ENCODE measurements at places on chromosomes 4 and X.
A peak's percentile ranks its signal among the peaks of the same experiment; 100 is the strongest.

DNA sequence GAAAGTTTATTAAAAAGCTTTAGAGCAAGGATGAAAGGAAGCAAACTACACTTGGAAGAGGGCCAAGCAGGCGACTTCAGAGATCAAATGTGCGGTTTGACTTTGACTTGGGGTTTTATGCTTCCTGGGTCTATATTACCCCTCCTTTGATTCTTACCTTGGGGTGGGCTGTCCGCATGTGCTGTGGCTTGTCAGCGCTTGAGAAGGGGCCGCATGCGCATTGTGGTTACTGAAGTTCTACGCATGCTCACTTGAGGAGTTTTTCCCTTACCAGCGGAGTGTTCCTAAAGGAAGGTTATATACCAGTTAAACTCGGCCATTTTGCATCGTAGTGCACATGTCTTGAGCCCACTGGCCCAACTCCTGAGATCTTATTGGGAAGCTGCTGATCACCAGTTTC is 9.9 kb downstream of the ZNF157 start:
- peak; percentile 0 for DNase-seq

GRCh38 chr4:18051281-18051680 is 29.7 kb upstream of the LCORL start:
- no peak for DNase-seq

DNA sequence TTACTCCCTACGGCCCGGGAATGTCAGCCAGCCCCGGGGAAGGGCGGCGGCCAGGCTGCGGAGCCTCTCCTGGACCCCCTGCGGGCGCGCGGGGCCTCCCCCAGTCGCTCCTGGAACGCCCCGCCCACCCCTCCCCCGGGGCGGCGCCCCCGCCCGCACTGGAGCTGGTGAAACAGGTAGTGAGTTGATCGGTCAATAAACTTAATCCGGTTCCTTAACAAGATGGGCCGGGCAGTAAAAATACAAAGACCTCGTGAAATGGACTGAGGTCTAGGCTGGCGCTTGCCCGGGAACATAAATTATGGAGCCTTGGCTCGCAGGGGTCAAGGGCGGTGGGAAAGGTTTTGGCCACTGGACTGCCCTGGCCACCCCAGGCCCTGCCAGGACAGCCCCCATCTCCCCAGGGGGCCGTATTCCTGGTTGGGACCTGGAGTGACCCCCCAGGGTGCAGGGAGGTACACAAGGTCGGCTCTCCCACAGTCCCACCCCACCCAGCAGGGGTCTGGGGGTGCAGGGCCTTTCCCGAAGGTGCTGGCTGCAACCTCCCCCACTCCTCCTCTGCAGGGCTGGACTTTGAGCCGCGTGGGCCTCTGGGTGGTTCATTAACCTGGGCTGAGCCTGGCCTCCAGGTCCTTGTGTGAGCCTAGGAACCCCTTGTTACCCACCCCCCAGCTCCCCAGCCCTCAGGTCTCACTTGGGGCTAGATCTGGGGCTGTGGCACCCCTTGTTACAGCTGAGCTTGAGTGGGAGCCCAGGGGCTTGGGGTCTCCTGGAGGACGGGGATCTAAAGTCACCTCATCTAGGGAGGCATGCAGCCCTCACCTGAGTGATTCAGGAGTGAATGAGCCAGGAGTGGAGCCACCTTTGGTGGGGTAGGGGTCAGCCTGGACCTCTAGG is 2.5 kb downstream of the FGFR3 start:
- DNase-seq = no peak

GRCh38 chrX:2145692-2146367 is 354.9 kb downstream of the DHRSX start:
- DNase-seq = no peak

DNA sequence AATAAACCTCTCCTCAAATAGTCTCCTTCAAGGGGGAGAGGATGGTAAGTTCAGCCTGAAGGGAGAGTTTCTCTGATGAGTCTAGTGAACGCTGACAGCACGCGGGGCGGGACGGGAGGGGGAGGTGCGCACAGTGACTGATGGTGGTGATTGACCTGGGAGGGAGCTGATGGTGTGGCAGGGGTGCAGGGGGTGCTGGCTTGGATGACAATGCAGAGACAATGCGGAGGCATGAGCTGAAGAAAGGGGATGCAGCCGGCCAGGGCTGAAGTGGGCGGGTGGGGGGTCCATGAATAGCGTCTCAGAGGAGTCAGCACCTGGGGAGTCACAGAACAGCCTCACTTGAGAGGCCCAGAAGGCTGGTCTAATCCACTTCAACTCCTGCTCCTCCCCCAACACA is 142.5 kb upstream of the PJA1 start:
- no peak for DNase-seq

- no peak for DNase-seq
These were observed 519.5 kb downstream of the BCOR start for GRCh38 chrX:39577985-39578869.

DNA sequence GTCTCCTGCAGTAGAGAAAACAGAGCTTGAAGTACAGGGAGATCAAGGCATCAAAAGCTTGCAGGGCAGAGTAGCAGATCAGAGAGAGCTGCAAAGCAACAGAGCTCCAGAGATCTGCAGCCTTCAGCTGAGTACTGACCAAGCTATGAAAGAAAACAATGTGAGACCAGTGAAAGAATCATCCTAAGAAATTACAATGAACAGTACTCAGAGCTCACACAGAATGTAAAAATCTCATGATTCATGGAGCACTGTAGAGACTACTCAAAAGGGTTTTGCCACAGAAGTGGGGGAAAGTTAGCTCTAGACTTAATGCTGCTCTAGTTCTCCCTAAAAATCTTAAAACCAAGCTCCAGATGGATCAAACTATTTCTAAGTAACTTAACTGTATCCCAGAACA is 80.0 kb upstream of the MAB21L2 start:
- no peak for DNase-seq

GRCh38 chr4:20617678-20618396 is 82.4 kb upstream of the PACRGL start:
- no peak for DNase-seq
